CD4-positive, alpha-beta T cell treated with Interleukin-21 for 1 hour (primary cell): ENCODE measurements at places on chromosomes 2 and 18.

- DNase-seq = no peak
Measured at GRCh38 chr2:10286216-10287037, 16.3 kb upstream of the HPCAL1 start.

GRCh38 chr18:41042866-41043265 is 912.2 kb upstream of the PIK3C3 start:
- DNase-seq = no peak

- no peak for DNase-seq
Measured at GRCh38 chr2:158130832-158131473, 29.3 kb downstream of the UPP2 start.

DNA sequence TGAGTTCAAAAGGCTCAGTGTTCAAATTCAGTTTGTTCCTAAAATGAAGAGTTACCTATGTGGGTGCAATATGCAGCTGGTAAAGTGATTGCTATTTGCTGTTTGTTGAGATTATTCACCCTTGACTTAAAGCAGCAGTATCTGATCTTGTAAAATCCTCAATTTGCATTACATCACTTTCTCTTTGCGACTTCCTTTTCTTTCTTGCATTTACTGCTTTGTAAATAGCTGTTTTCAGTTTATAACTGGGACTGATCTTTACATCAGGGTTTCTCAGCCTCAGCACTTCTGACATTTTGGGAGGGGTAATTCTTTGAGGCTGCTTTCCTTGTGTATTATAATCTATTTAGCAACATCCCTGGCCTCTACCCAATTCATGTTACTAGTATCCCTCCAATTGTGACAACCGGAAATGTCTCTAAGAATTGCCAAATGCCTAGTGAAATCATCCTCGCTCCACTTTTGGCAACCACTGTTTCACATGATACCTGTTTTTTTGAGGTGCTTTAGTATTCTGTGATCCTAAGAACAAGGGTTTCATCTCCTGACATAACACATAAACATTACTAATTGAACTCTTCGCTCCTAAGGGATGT is 12.1 kb upstream of the ERCC3 start:
- no peak for DNase-seq

DNA sequence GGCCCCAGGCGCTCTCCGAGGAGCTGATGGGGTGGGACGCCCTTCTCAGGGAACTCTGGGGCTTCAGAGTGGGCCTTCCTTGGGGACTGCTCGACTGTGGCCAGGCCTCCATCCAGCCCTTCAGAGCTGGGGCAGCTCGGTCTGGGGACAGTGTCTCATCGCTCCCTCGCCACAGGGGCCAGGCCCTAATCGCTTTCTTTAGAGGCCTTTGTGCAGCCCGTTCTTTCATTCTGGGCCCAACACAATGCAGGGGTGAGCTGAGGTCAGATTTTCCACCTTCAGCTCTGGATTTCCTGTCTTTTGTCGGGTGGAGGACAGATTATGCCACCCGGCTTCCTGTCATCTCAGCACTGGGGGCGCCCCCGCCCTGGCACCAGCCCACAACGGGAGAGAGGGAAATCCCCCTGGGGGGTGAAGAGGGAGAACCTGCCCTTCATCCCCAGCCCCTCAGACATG is 25.2 kb downstream of the MYCN start:
- DNase-seq = peak; percentile 14

DNA sequence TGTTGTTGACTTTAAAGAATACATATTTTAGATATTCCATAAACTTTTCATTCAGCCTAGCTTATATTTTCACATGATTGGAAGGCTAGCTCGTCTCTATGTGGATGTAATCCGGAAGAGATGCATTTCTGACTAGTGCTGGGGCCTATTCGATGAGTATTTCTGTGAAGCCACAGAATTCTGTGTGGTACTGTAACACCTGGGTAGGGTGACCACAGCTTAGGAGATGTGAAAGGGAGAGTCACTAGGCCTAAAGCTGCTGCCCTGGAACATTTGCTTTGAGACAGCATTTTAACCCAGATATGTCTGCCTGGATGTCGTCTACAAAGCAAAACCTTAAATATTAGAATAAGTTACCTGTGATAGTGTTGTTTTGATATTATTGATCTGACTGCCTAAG is 83.5 kb downstream of the ZNF236 start:
- no peak for DNase-seq

- DNase-seq = peak; percentile 8
Measured at GRCh38 chr2:105361102-105361889, 24.0 kb downstream of the C2orf49 start.

GRCh38 chr2:224211791-224212190 is 172.7 kb upstream of the SERPINE2 start:
- DNase-seq = no peak

- DNase-seq = no peak
Measured at GRCh38 chr2:223075301-223076270, 23.6 kb downstream of the KCNE4 start.

GRCh38 chr2:121205321-121205942 is 79.6 kb downstream of the TFCP2L1 start:
- no peak for DNase-seq

DNA sequence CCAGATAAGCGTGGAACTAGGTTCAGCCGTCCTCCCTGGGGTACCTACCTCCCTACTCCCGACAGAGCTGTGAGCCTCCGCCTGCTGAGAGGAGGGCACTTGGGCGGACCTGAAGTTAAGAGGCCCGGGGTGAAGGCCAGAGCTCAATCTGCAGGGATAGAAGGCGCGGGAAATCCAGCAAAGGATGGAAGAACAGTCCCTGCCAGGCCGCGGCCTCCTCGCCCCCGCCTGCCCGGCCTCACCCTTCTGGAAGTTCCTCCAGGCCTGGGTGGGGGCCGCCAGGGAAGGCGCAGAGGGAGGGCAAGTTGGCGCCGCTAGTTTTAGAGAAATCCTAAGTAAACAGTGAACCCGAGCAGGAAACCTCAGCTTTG is 13.0 kb downstream of the EN1 start:
- no peak for DNase-seq

DNA sequence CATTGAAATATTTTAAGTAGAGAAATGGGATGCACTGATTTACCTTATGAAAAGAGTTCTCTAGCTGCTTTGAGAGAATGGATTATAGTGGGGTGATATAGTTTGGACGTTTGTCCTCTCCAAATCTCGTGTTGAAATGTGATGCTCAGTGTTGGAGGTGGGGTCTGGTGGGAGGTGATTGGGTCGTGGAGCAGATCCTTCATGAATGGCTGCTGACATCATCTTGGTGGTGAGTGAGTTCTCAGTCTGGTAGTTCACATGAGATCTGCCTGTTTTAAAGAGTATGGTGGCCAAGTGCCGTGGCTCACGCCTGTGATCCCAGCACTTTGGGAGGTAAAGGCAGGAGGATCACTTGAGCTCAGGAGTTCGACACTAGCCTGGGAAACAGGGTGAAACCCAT is 58.7 kb upstream of the SH3RF3 start:
- DNase-seq = no peak

GRCh38 chr2:44929159-44929734 is 12.3 kb upstream of the SIX3 start:
- no peak for DNase-seq

DNA sequence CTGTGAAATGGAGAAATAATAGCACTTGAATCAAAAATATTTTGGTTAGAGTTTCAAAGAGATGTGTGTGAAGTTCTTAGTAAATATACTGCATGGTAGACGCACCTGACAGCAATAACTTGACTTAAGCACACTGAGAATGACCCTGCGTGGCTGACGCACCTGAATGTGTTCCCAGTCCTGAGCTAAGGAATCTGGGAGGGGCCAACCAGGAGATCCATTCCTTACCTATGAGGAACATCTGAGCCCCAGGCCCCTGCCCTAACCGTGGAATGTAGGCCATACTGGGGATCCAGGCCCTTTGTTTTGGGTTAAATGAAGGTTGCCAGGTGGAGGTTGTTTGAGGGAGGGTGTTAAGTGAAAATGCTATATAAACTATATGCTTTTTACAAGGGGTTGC is 284.4 kb downstream of the RBM43 start:
- DNase-seq = no peak

GRCh38 chr2:54895730-54896129 is 154.5 kb downstream of the RTN4 start:
- DNase-seq = no peak

- no peak for DNase-seq
Measured at GRCh38 chr2:196696423-196697079, 57.0 kb downstream of the CCDC150 start.

- DNase-seq = no peak
Measured at GRCh38 chr2:170467568-170468422, 247.3 kb upstream of the SP5 start.

- no peak for DNase-seq
Measured at GRCh38 chr2:130795431-130795830, 40.1 kb downstream of the AMER3 start.
